Heart left ventricle (tissue), 16 donors: ENCODE measurements at places on chromosomes 4 and X. TPM values are rescaled to one million over a fixed set of nuclear protein-coding genes. Genes with fewer than 3 reads are reported as not detected.

Gene CTAG1A
- not detected for polyA plus RNA-seq

- no peak for DNase-seq
These were observed 2.5 kb downstream of the GPM6A start for GRCh38 chr4:175809402-175810072.

Gene GBA3
- not detected for polyA plus RNA-seq

DNA sequence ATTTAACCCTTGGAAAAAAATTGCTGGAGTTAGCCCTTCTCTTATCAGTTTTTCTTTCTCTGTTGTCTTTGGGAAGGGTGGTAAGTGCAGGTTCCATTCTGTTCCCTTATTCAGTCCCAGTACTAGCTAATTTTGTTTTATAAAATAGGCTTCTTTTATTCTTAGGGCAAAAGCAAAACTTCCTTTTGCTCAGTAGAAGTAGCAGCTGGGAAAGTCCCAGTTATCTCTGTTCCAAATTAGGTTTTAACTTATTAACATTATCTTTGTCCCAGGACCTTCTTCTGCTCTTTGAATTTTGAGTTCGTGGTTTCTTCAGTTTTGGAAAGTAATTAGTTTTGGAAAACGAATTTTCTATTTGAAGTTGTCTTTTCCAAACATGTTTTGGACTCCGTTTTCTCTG, 61.1 kb downstream of the BANK1 start:
- no peak for DNase-seq

GRCh38 chrX:127726227-127726626, 326.0 kb downstream of the ACTRT1 start:
- no peak for DNase-seq

Gene BMX
- polyA plus RNA-seq, result 0.84 TPM

- no peak for DNase-seq
These were observed 115.6 kb upstream of the NOCT start for GRCh38 chr4:138899999-138900398.

DNA sequence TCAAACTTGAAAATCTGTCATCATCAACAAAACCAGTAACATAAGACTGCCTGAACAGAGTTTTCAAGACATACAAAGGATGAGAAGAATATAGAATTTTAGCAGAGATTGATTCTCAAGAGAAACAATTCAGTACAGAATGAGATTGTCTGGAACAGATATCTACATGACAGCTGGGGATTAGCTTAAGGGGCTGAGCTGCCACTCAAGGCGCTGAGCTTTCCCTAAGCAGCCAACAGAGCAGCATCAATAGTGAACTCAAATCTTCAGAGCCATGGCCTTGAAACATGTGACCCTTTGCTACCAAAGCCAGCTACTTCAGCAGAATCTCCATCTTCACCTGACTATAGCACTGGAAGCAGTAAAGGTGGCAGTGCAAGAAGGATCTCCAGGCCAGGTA, 24.3 kb upstream of the PCDH10 start:
- no peak for DNase-seq

Gene ADGRA3
- 9.6 TPM for polyA plus RNA-seq

GRCh38 chr4:47840291-47840690, 2.4 kb upstream of the CORIN start:
- no peak for DNase-seq

GRCh38 chr4:16794816-16795445, 103.5 kb downstream of the LDB2 start:
- peak; percentile 56 for DNase-seq

DNA sequence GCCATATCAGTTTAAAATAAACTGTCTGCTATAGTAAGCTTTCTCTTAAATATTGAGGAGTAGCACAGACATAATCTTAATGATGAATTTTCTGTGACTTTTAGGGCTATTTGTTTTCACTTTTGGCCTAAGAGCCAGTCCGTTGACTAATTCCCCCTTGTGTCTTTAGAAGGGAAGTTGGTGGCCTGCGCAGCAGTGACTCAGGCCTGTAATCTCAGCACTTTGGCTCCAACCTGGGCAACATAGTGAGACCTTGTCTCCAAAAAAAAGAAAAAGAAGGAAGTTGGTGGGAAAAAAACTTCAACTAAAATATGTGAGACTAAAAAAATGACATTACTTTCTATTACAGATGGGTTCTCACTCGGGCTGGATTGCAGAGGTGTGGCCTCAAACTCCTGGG, 3.4 kb downstream of the NCAPG start:
- DNase-seq, result no peak

GRCh38 chr4:57109847-57110639, at the start of gene IGFBP7:
IGFBP7 (minus strand) TSS chr4:57110385; CDS start chr4:57110351, 34 bp downstream.
- peak; percentile 87 for DNase-seq

- DNase-seq, result no peak
These were observed 255.5 kb downstream of the BMPR1B start for GRCh38 chr4:95013236-95013635.

DNA sequence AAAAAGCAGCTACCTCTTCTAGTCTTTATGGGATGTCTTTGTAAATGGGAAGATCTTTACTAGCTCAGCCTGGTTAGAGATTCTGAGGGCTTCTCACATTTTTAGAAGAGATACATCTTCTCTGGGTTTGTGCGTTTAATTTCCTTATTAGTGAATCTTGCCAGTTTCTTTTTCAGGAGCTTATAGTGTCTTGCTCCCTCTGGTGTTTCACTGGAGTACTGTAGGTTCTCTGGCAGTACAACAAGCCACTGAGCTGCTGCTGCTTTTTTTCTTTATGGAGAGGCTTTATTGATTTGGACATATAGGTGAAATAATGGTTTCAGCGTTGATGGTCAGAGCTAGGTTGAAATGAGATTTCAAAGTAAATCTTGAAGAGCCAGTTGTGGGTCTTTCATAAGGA, 82.9 kb downstream of the LAS1L start:
- no peak for DNase-seq

DNA sequence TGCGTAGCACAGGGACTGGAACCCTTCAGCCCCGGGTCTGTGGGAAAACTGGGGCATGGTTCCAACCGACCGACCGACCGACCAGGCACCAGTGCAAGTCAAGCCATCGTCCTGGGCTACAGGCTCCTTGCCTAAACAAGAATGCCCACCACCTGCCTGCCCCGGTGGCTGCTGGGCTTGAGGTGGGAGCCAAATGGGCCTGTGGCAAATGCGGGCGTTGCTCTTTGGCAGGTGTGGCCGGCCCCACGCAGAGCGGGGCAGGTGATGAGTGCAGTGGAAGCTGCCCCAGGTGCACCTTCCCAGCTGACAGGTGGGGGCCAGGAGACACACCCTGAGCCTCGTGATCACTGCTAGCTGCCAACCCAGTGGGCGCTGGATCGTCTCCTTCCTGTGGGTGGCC, 77.9 kb downstream of the MTMR1 start:
- no peak for DNase-seq

DNA sequence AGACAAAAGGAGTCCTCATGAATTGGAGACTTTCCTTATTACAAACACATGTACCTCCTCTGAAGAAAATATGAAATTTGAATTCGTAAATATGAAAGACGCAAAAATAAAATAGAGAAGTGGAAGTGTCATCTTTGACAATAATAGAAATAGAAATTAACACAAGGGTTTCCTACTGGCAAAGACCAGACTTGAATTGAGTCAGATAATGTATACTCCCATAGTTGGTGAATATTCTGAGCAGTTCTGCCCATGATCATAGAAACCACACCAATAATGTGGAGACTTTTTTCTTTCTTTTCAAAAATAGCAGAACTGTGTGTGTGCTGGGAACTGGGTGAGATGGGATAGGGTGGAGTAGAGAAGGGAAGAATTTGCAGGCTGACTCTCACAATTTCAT, 277.7 kb upstream of the TET2 start:
- DNase-seq, result no peak

DNA sequence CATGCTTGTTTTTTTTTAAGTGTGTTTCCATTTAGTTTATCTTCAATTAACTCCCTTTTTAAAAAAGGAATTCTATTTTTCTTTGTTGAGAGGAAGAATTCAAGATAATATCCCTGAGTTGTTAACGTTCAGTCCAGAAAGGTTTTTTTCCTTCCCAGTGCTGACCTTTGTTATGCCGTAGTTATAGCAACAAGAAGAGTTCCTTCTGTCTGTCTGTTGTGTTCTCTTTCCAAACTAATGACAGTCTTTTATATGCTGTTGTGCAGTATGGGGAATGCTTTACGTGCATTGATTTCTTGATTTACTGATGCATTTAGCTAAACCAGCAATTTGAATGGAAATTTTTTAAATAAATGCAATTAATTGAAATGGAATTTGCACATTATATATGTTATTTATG, 6.6 kb upstream of the CXXC4 start:
- DNase-seq, result no peak

Gene NAAA
- polyA plus RNA-seq, result 6.4 TPM

Gene MEPE
- polyA plus RNA-seq, result not detected

- DNase-seq, result no peak
These were observed 711.4 kb upstream of the GALNTL6 start for GRCh38 chr4:171101845-171102244.

GRCh38 chr4:164615964-164616363, 138.0 kb upstream of the SMIM31 start:
- no peak for DNase-seq

DNA sequence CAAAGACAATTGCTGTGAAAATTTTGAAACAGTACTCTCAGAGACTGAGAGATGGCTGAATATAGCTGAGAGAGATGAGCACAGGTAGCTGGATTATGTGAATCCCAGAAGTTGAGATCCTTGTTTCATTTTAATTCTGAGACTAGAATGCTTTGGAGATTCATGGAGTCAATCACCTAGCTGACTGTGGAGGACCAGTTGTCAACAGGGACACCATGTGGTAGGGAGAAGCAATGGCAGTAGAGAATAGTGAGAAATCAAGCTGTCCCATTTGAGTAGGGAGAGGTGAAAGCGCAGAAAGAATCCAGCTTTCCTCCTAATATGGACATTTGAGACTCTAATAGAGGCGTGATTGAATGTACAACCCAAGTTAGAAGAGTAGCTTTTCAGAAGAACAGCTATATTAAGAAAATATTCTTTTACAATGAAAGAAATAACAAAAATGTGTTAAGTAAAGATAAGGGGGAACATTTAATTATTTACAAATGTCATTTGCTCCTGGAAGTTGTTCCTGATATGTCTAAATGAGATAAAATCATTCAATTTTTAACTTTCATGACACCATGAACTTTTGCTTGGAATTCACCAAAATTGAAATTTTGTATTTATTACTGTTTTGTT, 30.3 kb upstream of the GLRB start:
- peak; percentile 25 for DNase-seq
